HFFc6 (cell line): ENCODE measurements at places on chromosomes 11 and 22.

DNA sequence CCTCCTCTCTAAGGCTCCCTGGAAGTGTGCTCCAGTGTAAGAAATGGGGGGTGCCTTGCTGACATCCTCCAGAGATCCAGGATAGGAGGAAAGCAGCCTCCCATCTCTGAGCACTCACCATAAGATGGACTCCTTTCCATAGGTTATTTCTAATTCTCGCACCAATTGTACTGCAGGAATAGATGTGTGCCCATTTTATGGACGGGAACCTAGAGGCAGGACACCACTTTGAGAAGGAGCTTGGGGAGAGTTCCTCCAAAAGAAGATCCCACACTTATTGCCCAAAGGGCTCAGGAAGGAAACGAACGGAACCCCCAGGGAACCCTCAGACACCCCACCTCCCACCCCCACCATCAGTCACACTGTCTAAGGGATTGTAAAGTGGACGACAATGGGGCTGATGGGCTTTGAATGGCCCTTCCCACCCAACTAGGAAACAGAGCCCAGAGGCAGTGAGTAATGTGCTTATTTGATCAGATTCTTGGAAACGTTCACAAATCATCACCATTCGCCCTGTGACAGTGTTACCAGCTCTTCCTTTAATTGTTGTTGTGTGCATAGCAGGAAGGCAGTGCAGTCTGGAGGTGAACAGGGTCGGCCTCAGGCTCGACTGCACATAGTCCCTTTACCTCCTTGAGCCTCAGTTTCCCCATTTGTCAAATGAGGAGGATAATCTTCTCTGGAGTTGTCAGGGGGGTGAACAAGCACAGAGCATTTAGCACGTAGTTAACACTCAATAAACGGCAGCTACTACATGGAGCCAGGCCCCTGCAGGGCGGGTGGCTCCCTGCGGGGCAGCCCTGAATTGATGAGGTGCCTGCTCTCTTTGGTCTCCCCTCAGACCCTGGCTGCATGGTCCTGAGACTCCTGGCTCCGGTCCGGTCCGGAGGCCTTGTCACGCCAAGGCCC is 8.4 kb upstream of the MN1 start:
- H3K27ac ChIP-seq: no peak overlapping the region
- no peaks in the 10 kb centered on the region for H3K36me3 ChIP-seq
- peaks cover 16% of the 10 kb centered on the region; the same call in 1 of the 2 replicates for H3K4me1 ChIP-seq
- H3K4me3 ChIP-seq: no peak overlapping the region
- peaks cover 29% of the 10 kb centered on the region for H3K27me3 ChIP-seq

- no peak within 1 kb of the TSS for H3K27ac ChIP-seq
- peaks cover 51% of the 10 kb centered on the region for H3K27me3 ChIP-seq
- no peak for DNase-seq
- no peaks in the 10 kb centered on the region for H3K36me3 ChIP-seq
- H3K4me3 ChIP-seq: no peak within 1 kb of the TSS
Measured at GRCh38 chr11:75240311-75241035, at the start of gene TPBGL. Gene TPBGL (plus strand): TSS chr11:75240774. CDS start chr11:75241050, 276 bp downstream.

GRCh38 chr11:119481667-119482400 is 58.9 kb upstream of the THY1 start:
- H3K27me3 ChIP-seq: peaks cover 44% of the 10 kb centered on the region
- no peaks in the 10 kb centered on the region for H3K36me3 ChIP-seq
- H3K27ac ChIP-seq: no peak overlapping the region
- no peak overlapping the region for H3K4me3 ChIP-seq
- H3K4me1 ChIP-seq: peaks cover 15% of the 10 kb centered on the region

- DNase-seq: no peak
- H3K27ac ChIP-seq: peak overlapping the region; percentile 99
- H3K27me3 ChIP-seq: peaks cover 3% of the 10 kb centered on the region
- peak overlapping the region; percentile 95 for H3K4me3 ChIP-seq
Measured at GRCh38 chr11:68270196-68271022, 1.4 kb downstream of the C11orf24 start.

- H3K27ac ChIP-seq: no peak overlapping the region
- peaks cover 42% of the 10 kb centered on the region for H3K27me3 ChIP-seq
- H3K4me1 ChIP-seq: no peaks in the 10 kb centered on the region
- H3K4me3 ChIP-seq: no peak overlapping the region
- peaks cover 5% of the 10 kb centered on the region; the same call in 1 of the 2 replicates for H3K36me3 ChIP-seq
- no peak for DNase-seq
Measured at GRCh38 chr11:69839516-69839915, 20.3 kb upstream of the FGF3 start.

DNA sequence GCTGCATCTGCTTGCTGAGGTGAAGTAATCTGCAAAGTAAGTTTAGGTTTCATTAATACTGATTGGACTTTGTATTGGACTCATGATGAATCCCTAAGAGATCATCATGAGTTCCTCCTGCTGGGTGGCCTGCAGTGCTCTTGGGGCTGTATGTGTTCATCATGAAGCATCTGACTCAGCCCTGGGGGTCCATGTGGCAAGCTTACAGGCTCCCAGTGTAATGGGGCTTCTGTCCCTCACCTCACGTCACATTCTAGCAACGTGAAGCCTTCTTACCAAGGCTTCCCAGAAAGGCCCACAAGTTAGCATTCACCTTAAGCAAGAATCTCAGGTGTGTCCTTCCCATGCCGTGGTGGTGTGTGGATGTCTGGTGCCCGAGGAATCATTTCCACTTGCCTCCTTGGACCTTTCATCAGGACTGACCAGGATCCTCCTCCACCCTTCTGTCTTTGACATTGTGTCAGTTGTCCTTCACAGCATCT is 23.7 kb downstream of the CRKL start:
- DNase-seq: no peak
- H3K36me3 ChIP-seq: peaks cover 9% of the 10 kb centered on the region
- peak overlapping the region; percentile 37; the same call in 1 of the 2 replicates for H3K27ac ChIP-seq
- H3K4me1 ChIP-seq: peaks cover 63% of the 10 kb centered on the region
- H3K27me3 ChIP-seq: no peaks in the 10 kb centered on the region; the same call in 1 of the 2 replicates

DNA sequence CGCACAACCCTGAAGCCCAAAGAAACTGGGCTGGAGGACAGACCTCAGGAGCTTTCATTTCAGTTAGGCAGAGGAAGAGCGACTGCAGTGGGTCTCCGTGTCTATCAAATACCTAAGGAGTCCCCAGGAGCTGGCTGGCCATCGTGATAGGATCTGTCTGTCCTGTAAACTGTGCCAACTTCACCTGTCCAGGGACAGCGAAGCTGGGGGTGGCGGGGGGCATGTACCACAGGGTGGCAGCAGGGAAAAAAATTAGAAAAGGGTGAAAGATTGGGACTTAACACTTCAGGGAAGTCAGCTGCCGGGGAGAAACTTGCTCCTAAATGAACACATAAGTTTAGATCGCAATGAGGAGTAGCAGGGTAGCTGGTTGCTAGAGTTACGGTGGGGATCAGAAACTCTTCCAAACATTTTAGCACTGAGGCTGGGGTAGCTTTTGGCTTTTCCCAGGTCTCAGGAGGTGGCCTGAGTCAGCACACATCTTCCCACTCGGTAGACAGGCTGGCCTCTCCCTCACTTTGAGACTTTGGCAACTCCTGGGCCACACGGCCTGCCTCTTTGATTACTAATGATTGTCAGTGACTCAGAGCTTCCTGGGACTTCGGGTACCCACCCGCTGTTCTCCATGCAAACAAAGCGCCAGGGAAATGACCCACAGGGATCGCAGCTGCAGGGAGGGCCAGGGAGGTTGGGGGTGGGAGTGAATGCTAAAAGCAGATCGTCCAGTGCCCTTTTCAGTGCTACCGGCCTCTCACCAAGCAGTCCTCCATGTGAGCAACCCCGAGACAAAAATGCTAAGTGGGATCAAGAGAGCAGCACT is 2.9 kb upstream of the MTFP1 start:
- DNase-seq: peak; percentile 94
- H3K36me3 ChIP-seq: peaks cover 16% of the 10 kb centered on the region
- peak overlapping the region; percentile 94 for H3K27ac ChIP-seq
- peak overlapping the region; percentile 96 for H3K4me3 ChIP-seq
- H3K27me3 ChIP-seq: peaks cover 3% of the 10 kb centered on the region

DNA sequence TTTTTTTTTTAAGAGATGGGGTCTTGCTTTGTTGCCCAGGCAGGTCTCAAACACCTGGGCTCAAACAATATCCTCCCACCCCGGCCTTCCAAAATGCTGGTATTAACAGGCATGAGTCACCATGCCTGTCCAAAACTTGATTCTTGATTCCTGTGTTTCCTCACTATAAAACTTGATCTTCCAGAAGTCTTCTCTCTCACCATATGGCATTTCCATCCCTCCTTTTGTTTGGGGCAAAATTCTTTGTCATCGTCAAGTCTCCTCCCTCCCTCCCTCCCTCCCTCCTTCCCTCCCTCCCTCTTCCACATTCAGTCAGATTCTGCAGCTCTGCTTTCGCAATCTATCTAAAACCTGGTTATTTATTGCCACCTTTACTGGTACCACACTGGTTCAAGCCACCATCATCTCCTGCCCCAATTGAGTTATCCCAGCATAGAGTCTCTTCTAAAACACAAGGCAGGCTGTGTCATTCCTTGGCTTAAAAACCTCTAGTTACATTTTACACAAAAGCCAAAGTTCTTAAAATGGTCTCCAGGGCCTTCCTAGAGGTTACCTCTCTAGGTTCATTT is 65.0 kb upstream of the HORMAD2 start:
- no peaks in the 10 kb centered on the region; the same call in none of the 2 replicates for H3K27me3 ChIP-seq
- no peak for DNase-seq

- H3K4me3 ChIP-seq: no peak overlapping the region; the same call in 1 of the 2 replicates
- H3K4me1 ChIP-seq: no peaks in the 10 kb centered on the region
- H3K27me3 ChIP-seq: no peaks in the 10 kb centered on the region; the same call in 1 of the 2 replicates
- no peak overlapping the region for H3K27ac ChIP-seq
Measured at GRCh38 chr11:12771875-12772274, 97.7 kb downstream of the TEAD1 start.

- peaks cover 6% of the 10 kb centered on the region for H3K27me3 ChIP-seq
- no peaks in the 10 kb centered on the region for H3K4me1 ChIP-seq
- H3K36me3 ChIP-seq: no peaks in the 10 kb centered on the region
- H3K4me3 ChIP-seq: no peak overlapping the region
Measured at GRCh38 chr11:7703740-7704139, 2.5 kb downstream of the OVCH2 start.

- DNase-seq: no peak
- no peak overlapping the region for H3K27ac ChIP-seq
- no peaks in the 10 kb centered on the region for H3K36me3 ChIP-seq
- no peaks in the 10 kb centered on the region; the same call in 1 of the 2 replicates for H3K4me1 ChIP-seq
- no peak overlapping the region for H3K4me3 ChIP-seq
- peaks cover 25% of the 10 kb centered on the region for H3K27me3 ChIP-seq
Measured at GRCh38 chr22:19700790-19701419, 13.4 kb upstream of the SEPTIN5 start.

DNA sequence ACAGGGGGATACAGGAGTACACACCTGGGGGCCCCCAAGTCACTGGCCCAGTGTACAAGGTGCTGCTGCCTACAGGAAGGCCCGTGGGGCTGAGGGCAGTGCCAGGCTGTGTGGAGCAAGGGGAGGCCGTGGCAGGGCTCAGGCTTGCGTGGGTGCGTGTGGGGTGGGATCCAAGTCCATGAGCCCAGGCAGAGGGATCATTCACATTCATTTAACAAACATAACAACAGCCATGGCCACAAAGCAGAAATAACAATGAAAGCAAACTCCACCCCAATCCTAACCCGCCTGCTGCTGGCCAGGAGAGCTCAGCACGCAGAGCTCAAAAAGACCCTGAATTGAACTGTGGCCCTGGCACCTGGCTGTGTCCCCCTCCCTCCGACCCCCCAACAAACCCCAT is 17.0 kb upstream of the SCGB1A1 start:
- no peaks in the 10 kb centered on the region for H3K36me3 ChIP-seq
- no peak overlapping the region for H3K4me3 ChIP-seq
- H3K4me1 ChIP-seq: peaks cover 37% of the 10 kb centered on the region
- H3K27ac ChIP-seq: no peak overlapping the region
- H3K27me3 ChIP-seq: peaks cover 17% of the 10 kb centered on the region
- DNase-seq: no peak

- H3K4me3 ChIP-seq: no peak overlapping the region
- no peaks in the 10 kb centered on the region for H3K27me3 ChIP-seq
- H3K27ac ChIP-seq: no peak overlapping the region
- peaks cover 30% of the 10 kb centered on the region for H3K36me3 ChIP-seq
Measured at GRCh38 chr11:132088551-132088950, 718.1 kb downstream of the NTM start.

DNA sequence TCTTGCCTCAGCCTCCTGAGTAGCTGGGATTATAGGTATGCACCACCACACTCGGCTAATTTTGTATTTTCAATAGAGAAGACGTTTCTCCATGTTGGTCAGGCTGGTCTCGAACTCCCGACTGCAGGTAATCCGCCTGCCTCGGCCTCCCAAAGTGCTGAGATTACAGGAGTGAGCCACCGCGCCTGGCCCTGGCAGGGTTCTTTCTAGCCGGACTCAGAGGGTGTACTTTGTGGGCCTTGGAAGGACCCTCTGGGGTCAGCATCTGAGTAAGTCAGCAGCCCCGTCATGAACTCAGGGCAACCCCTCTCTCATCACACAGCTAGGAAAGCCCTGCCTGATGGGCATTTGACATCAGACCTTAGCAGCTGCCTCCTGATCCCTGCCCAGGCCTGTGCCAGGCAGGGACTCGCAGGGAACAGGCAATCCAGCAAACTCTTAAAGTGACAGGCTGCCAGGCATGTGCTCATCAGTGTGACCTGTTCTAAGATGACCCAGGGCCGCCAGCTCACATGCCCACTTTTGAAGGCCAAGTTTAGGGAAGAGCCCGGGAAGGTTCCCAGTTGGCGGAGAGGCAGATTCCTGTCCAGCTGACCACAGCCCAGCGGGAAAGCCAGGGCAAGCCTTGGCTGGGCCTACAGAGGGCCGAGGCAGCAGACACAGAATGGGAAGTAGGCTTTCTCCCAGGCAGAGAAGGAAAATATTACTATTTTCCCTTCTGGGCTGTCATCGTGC is 92.9 kb downstream of the MORC2 start:
- H3K36me3 ChIP-seq: no peaks in the 10 kb centered on the region
- H3K27me3 ChIP-seq: peaks cover 44% of the 10 kb centered on the region
- no peak for DNase-seq
- H3K4me1 ChIP-seq: no peaks in the 10 kb centered on the region
- no peak overlapping the region for H3K27ac ChIP-seq
- H3K4me3 ChIP-seq: no peak overlapping the region

DNA sequence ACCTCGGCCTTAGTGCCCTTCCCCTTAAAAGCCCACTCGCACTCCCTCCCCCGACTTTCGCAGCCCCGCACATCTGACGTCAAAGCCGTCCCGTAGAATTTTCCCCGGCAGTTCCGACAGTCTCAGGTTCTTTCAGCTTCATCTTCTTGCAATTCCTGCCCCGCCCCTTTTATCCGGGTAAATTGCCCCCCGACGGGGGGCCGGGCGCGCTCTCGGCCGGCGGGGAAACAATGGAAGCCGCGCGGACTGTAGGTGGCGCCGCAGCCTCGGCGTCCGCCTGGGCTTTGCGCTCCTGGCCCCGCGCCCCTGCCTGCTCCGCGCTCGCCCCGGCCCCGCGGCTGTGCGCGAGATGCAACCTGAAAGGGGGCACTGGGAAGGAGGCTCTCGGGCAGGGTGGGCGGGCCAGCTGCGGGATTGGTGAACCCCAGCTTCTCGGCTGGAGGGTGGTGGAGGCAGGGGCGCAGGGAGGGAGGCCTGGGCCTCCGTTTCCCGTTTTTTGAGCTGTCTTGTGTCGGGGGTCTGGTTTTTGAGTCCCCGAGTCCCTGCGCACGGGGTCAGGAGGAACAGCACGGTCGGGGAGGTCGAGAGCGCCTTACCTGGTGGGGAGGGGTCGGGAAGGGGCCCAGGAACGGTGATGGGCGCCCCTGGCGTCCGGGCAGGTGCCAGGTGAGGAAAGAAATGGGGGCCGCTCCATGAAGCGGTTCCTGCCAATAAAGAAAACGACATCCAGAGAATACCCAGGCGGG is 859 bp upstream of the FGF19 start:
- no peak for DNase-seq
- H3K4me1 ChIP-seq: peaks cover 9% of the 10 kb centered on the region
- H3K36me3 ChIP-seq: no peaks in the 10 kb centered on the region
- H3K27ac ChIP-seq: no peak overlapping the region

GRCh38 chr11:69686452-69686851 is 11.3 kb upstream of the LTO1 start:
- no peaks in the 10 kb centered on the region for H3K36me3 ChIP-seq
- H3K27ac ChIP-seq: no peak overlapping the region
- no peak overlapping the region for H3K4me3 ChIP-seq
- DNase-seq: no peak
- H3K27me3 ChIP-seq: peaks cover 4% of the 10 kb centered on the region
